Activated CD4-positive, alpha-beta memory T cell treated with anti-CD3 and anti-CD28 coated beads for 36 hours (primary cell): ENCODE measurements at places on chromosomes 7 and 10. TPM values are rescaled to one million over a fixed set of nuclear protein-coding genes. Genes with fewer than 3 reads are reported as not detected.

The BCCIP gene
- total RNA-seq: 100 TPM

The CYP3A4 gene
- total RNA-seq: not detected

The C10orf105 gene
- total RNA-seq: 0.76 TPM

The CDH23 gene
- 2.6 TPM for total RNA-seq

The ATOH7 gene
- not detected for total RNA-seq

The HMX2 gene
- 0.43 TPM for total RNA-seq
